M059J (cell line): ENCODE measurements at places on chromosomes 3 and 15. TPM values are rescaled to one million over a fixed set of nuclear protein-coding genes. Genes with fewer than 3 reads are reported as not detected.
A peak's percentile ranks its signal among the peaks of the same experiment; 100 is the strongest.

GP5 gene
- total RNA-seq = 0.12 TPM in 1 of 2 replicates, not detected in the other

- no peak for DNase-seq
Observed at GRCh38 chr15:39746176-39746575, 36.5 kb downstream of the FSIP1 start.

- DNase-seq = peak; percentile 60
Observed at GRCh38 chr15:68818769-68819494, 1.8 kb downstream of the ANP32A start.

GRCh38 chr15:35630985-35631384 lies 85.0 kb upstream of the DPH6 start:
- DNase-seq = no peak

- peak; percentile 42 for DNase-seq
Observed at GRCh38 chr15:63045465-63045840, 2.9 kb downstream of the TPM1 start.
